ENCODE measurements at places on chromosomes 6 and 20.

DNA sequence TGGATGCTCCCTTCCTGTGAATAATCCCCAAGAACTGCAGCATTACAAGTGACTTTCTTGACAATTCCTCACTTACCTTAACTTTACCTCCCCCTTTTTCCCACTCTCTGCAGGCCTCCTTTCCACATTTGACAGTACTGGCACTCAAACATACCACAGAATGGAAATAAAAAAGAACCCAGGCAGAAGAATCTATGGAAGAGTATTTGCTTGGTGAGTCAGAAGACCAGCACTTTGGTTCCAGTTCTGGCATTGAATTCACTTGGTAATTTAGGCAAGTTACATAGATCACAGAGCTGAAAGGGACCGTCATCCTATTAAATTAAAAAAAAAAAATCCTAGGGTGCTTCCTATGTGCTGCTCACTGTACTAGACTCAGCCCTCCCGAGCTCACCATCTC is 55.0 kb downstream of the BTBD9 start:
- DNase-seq, result no peak

DNA sequence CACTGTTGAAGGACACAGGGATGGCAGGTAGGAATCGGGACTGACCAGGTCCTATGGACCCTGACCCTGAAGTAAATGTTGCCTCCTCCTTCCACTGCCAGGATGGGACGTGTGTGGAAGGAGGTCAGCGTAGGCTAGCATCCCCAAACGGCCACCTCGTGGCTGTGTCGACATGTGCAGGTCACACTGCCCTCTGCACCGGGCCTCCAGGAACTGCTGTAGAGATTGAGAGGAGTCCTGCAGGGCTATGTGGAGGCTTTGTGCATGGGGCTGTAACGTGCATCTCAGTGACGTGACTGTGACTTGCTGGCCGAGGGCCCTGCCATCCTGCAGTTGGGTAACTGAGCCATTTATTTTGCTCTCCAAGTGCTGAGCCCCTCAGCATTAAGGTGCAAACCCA is 149.5 kb downstream of the PHACTR3 start:
- DNase-seq, result no peak

DNA sequence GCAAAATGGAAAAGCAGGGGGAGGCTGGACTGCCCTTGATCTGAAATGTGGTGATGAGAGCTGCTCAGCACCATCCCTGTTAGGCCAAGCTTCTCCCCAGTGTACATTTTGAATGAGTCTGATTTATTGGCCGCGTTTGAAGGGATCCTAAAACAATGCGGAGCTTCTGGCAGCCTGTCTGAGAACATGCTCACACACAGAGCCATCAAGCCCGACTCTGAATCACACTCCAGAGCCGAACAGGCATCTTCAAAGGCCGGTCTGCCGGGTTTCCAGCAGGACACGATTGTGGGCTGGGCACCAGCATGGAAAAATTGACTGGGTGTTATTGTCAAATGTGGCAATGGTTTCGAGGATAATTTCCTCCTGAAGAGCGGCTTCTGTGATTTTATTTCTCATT is 235.9 kb downstream of the TFAP2C start:
- no peak for DNase-seq

DNA sequence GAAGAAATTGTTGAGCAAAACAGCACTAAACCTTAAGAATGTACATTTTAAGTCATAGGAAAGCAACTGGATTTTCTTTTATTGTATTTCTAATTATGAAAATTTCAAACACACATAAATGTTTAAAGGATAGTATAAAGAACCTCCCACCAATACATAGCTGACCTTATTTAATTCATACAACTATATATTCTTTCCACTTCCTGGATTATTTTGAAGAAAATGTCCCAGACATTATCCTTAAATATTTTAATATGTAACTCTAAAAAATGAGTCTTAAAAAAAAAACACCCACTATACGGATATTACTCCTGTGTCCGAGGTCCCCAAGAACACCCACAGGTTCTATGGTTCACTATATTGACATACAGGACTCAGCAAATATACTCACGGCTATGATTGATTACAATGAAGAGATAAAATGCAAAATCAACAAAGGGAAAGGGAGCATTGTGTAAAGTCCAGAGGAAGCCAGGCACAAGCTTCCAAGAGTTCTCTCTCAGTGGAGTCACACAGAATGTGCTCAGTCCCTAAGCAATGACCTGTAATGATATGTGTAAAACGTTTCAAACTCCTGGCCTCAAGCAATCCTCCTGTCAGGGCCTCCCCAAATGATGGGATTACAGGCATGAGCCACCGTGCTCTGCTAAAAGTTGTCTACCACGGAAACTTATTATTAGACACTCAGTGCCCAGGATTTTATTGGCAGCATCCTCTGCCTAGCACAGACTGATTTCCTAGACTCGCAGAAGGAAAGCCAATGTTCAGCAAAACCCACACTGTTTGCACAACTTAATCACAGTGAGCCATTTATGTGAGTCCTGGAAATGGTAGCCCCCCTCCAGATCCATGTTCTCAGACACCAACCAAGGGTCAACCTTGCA is 23.2 kb downstream of the GLYATL3 start:
- no peak for DNase-seq

GRCh38 chr20:4688305-4688704 is 33.4 kb upstream of the PRND start:
- DNase-seq, result no peak

DNA sequence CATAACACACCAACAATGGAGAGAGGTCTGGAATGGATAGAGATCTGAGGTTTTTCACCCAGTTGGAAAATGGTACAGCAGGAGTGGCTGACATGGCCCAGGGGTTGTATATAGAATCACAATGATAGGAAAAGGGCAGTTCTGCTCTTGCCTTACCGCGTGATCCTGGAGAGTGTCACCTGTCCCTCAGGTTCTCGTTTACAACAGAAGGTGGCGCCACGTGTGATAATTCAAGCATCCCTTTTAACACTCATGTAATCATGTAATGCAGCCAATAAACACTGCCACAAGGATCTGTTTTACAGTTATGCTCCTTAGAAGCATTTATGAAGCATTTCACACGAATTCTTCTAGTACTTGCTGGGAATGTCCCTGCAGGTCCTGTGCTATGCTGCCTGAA is 12.9 kb upstream of the WFDC2 start:
- DNase-seq, result no peak

DNA sequence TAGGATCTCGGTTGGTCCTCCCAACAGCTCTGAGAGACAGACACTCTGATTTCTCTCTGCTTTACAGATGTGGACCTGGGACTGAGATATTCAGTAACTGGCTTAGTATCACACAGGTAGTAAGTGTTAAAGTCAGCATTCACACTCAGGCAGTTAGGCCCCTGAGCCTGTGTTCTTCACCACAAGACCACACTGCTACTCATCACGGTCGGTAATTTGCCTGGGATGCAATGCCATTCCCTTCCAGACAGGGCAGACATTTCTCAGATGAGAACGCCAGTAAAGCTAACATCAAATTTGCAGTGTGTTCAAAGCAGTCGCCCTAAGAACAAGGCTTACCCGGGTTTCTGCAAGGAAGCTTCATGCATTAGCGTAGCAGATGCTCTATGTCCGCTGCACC is 39.8 kb upstream of the HIVEP1 start:
- no peak for DNase-seq

DNA sequence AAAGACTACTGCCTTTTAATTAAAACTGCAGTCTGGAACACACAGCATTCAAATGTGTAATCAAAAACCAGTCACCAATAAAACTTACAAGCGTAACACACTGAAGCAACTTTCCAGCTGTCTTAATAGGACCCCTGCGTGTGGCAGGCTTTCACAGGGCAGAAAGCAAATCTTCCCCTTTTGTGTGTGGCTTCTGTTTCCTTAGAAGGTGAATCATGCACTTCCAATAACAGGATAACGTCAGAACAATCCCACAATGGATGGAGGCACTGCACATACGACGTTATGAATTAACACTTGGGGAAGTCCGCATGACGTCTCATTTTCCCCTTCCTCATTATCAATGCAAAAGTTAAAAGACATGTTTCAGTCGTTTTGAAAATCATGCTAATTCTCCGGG is 44.8 kb downstream of the INSM1 start:
- no peak for DNase-seq

DNA sequence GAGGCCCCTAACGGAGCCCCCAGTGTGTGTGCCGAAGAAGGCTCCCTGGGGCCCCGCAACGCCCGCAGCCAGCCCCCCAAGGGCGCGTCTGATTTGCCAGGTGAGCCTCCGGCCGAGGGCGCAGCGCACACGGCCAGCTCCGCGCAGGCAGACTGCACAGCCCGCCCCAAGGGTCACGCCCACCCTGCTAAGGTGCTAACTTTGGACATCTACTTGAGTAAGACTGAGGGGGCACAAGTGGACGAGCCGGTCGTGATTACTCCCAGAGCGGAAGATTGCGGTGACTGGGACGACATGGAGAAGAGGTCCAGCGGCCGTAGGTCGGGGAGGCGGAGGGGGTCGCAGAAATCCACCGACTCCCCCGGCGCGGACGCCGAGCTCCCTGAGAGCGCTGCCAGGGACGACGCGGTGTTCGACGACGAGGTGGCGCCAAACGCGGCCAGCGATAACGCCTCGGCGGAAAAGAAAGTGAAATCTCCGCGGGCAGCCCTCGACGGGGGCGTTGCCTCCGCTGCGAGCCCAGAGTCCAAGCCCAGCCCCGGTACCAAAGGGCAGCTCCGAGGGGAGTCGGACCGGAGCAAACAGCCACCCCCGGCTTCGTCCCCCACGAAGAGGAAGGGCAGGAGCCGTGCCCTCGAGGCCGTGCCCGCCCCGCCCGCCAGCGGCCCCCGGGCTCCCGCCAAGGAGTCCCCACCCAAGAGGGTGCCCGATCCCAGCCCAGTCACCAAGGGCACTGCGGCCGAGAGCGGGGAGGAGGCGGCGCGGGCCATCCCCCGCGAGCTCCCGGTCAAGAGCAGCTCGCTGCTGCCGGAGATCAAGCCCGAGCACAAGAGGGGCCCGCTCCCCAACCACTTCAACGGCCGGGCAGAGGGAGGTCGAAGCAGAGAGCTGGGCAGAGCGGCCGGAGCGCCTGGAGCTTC is 117.0 kb downstream of the RTN4IP1 start:
- no peak for DNase-seq

DNA sequence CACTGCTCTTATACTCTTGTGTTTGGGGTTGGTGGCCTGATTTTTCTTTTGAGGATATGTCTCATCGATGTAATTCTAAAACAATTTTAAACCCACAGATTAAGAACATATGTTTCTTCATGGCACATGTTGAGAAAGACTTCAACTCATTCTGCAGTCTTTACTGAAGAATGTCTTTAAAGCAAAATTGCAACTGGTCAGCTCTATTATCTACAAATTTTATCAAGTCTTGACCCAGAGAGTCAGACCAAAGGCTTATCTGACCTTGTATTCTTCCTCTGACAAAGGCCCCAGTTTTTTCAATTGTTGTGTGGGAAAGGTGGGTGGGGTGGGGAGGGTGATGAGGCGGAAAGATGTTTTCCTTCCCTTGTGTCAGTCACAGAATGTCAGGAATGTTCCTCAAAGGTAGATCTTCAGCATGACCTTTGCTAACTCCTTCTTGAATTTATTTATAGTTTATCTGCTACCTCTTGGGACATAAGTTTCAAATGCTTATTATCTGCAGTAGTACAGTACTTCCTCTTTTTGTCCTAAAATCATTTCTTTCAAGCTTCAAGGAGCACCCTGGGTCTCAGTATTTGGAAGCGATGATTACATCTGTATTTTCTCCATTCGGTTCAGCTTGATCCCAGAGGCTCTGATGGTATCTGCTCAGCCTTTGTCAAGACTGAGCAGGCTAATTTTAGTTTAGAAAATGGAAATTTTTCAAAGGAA is 63.2 kb upstream of the TIAM2 start:
- no peak for DNase-seq

GRCh38 chr6:128981716-128982115 is 98.8 kb downstream of the LAMA2 start:
- no peak for DNase-seq

DNA sequence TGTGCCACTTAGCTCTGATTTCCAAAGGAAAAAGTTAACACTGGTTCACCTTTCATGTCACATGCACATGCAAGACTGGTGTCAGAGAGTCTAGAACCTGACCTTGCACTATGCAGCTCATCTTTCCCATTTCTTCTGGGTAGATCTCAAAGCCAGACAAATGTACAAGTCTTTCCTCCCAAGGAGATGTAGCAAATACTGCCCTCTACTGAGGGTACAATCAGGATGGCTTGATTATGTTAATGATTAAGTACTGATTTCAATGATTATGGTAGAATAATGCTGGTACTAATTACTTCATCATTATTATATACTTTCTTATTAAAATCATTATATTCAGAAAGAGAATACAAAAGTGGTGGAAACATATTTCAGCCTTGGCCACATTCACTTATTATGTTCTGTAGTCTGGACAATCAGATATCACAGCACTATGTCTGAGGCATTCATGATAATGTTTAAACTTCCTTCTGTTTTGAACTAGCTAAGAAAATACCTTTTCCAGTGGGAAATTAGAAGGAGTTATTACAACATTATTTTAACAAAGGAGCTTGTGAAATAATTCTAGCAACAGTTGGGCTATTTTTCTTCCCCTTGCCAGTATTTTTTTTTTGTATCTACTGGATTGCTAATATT is 68.5 kb upstream of the FOXO3 start:
- no peak for DNase-seq

DNA sequence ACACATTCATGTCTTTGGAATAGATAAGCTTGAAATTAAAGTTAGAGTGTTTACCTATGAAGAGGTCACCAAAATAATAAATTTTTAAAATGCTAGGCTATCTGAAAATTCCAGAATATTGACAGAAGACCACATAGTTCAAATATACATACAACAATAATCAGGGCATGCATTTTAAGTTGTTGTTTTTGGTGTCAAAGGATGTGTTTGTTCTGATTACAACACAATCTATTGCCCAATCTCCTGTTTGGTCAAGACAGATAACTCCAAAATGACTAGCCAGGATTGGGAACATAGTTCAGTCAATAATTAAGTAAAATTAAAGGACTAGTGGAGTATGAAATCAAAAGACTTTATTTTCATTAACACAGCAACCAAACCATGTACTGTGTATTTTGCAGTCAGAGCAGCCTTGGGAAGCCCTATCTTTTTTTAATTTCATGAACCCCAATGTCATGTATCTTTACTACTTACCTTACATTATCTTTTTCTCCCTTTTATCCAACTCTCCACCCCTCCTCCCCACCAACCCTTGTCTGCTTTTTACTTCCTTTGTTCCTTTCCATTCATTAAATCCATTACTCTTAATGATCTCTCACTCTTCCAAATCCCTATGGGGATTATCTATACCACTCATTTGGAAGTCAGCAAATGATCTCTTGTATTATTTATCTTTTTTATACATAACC is 111.2 kb downstream of the CDK19 start:
- no peak for DNase-seq

- DNase-seq, result peak; percentile 37
These were observed 5.3 kb upstream of the HSPA1B start for GRCh38 chr6:31822036-31822821.

GRCh38 chr20:46011631-46012482 is 3.1 kb downstream of the MMP9 start:
- DNase-seq, result no peak

DNA sequence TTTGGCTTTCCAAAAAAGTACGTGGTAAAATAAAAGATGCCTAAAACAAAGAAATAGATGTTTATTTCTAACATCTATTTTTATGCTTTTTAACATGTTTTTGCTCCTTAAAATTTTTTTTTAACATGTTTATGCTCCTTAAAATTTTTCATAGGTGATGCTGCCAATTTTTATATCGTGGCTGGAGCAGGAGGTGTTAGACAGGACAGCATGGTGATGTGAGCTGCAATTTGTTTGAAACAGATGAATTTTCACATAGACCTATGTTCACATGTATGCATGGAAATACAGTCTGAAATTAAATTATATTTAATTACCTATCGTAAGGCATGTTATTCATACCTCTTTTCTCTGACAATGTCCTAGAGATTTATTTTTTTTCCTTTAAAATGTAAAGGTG is 784.8 kb downstream of the EPHA7 start:
- DNase-seq, result no peak

Data from stimulated activated CD8-positive, alpha-beta memory T cell treated with anti-CD3 and anti-CD28 coated beads, Interleukin-7, amount 100 ng/mL, for 1 hour (primary cell).